NCI-H524 (cell line): ENCODE measurements at places on chromosomes 7 and 10.
A peak's percentile ranks its signal among the peaks of the same experiment; 100 is the strongest.

DNA sequence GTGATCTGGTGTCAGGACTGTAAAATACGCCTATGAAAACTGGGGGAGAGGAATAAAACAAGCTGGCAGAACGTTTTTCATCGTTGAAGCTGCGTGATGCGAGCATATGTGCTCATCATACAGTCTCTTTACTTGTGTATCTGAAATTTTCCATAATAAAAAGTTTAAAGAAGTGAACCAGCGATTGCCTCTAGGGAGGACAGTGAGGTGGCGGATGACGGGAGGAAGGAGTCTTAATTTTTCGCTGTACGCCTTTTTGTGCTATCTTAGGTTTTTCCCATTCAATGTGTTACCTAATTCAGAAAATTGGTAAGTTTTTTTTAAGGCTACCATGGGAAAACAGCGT is 891 bp upstream of the WAPL start:
- DNase-seq, result no peak

DNA sequence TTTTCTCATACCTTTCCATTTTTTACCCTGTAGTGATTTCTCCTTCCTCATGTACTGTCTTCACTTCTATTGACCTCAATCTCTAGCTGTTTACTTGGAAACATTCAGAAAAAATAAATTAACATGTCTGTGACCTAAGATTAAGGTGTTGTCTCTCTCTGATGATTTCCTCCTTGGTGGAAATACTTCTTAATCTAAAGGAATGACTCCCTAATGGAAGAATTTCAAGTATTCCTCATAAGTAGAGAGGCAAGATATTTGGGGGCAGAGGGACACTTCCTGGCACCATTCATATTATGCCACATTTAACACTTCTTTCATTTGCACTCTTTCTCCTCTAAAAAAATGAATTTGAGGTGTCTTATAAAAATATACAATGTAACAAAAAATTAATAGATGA is 202.8 kb downstream of the NEBL start:
- no peak for DNase-seq

DNA sequence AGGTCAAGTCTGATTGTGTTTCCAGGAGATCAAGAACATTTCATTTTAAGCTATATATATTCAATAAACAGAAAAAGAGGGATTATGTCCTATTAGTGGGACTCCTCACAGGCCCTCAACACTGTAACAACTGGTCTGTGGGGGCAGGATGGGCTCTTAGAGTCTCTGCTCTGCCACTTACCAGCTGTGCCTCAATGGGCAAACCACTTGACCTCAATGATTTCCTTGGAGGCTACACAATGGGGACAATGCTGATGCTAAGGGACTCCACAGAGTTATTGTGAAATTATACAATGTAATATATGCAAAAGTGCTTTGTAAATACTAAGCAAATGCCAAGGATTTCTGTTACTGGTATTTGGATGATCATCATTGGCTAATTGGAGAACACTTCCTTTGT is 33.2 kb upstream of the MXI1 start:
- DNase-seq, result peak; percentile 8

DNA sequence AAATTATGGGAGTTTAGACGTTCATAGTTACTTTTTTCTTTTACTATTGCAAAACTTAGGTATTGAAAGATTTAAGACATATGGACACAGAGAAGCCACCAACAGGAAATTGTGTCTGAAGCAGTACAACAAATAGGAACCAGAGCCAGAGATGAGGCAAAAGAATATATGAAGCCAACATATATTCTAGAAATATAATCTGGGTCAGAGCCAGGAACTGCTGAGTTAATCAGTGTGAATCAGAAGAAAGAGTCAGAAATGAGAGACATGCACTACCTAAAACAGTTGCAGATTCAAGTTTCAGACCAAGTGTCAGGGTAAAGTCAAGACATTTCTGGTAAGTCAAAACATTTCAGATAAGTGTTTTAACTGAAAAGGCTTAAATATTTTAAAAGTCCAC is 67.7 kb downstream of the DGKB start:
- DNase-seq, result no peak

DNA sequence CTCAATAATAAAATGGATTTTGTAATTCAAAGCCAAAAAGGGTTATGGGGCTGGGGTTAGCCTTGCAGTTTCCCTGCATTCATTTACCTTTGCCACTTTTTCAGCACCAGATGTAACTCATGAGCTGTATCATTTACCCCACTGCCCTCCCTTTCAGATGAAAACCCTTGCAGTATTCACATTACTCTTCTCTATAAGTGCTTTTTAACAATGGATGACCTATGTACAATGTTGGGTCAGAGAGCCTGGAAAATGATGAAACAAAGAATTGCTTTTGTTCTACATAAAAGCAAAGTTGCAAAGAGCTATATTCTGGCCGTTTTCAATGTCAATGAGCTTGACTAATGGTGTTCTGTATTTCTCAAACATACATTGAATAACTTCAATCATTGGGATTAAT is 189.7 kb downstream of the TMEM26 start:
- DNase-seq, result no peak

- no peak for DNase-seq
Measured at GRCh38 chr7:107277331-107277730, 108.5 kb downstream of the HBP1 start.

DNA sequence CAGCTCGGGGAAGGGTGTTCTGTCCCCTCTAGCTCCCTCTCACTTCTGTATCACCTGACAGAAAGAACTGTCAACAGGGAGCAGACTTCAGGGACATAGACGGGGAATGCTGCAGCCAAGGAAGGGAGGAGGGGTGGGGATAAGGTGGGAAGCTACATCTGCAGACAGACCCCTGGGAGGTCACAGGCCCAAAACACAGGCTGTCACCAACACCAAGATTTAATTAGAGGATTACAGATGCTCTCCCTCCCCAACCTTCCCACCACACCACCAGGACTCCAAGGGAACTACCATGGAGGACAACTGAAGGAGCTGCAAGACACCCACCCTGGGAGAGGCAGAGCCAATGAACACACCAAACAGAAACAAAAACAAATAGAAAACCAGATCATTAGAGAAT is 425.2 kb upstream of the VSTM2A start:
- DNase-seq, result no peak
